Transverse colon (tissue), 4 donors: ENCODE measurements at places on chromosomes 13 and 19.

GRCh38 chr19:7874076-7874896 is at the start of gene PRR36:
Gene PRR36 (minus strand): TSS chr19:7874390. CDS start chr19:7873689, 701 bp downstream.
- DNase-seq, result no peak

- no peak for DNase-seq
Measured at GRCh38 chr13:33751151-33751550, 66.8 kb upstream of the RFC3 start.

- DNase-seq, result no peak
Measured at GRCh38 chr13:24254146-24254841, 55.1 kb upstream of the C1QTNF9 start.

GRCh38 chr13:112835796-112836195 is 133.2 kb upstream of the MCF2L start:
- no peak for DNase-seq

- DNase-seq, result no peak
Measured at GRCh38 chr13:31827707-31828106, 88.4 kb downstream of the RXFP2 start.
